ENCODE measurements at places on chromosomes 1 and 21. TPM values are rescaled to one million over a fixed set of nuclear protein-coding genes. Genes with fewer than 3 reads are reported as not detected.

NBPF4 gene
- not detected for total RNA-seq

GRCh38 chr21:35179990-35180540 lies 131.0 kb upstream of the RUNX1 start:
- DNase-seq, result no peak

GRCh38 chr21:39188521-39189139 lies 5.4 kb upstream of the PSMG1 start:
- DNase-seq, result no peak

DNA sequence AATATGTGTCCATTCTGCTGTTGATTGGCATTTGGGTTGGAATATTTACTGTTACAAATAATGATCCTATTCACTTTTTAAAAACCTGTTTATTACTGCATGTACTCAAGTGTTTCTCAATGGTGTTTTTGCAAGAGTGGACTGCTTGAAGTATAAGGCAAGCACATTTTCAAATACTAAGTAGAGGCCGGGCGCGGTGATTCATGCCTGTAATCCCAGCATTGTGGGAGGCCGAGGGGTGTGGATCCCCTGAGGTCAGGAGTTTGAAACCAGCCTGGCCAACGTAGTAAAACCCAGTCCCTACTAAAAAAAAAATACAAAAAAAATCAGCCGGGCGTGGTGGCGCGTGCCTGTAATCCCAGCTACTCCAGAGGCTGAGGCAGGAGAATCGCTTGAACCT lies 276.9 kb upstream of the ADGRL4 start:
- no peak for DNase-seq

FOXD3 gene
- total RNA-seq, result not detected

RIPPLY3 gene
- total RNA-seq, result not detected

DNA sequence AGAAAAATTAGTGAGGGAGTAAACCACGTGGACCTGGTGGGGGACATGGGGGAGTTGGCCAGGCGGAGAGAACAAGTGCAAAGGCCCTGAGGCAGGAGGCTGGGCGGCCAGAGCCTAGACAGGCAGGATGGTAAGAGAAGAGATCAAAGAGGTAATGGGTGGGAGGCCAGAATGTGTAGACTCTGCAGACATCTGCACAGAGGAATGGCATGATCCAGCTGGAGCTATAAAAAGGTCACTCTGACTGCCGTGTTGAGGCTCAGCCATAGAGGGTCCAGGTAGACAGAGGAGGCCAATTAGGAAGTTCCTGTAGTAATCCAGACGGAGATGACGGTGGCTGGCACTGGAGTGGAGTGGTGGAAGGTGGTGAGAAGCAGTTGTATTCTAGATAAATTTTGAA lies 3.6 kb downstream of the H6PD start:
- DNase-seq, result no peak

- no peak for DNase-seq
These were observed 139.4 kb upstream of the RAB4A start for GRCh38 chr1:229131243-229132105.

DNA sequence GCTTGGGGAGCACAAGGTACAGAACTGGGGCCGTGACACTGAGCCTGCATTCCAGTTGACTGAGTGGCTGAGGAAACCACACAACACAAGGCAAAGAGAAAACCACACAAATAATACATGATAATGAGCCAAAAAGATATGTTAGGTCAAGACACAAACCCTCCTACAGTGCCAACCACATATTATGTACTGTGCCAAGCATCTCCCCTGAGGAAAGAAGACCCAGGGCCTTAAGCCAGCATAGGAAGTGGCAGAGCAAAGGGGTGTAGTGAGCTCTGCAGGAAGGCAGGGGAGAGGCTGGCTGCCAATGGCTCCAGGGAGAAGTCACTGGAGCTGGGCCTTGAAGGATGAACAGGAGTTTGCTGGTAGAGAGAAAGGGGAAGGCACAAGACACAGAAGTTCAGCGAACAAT lies 28.2 kb downstream of the CTNNBIP1 start:
- no peak for DNase-seq

ACBD3 gene
- total RNA-seq, result 18.9 TPM

- DNase-seq, result no peak
These were observed 272.9 kb upstream of the CSF3R start for GRCh38 chr1:36755303-36756230.

DNA sequence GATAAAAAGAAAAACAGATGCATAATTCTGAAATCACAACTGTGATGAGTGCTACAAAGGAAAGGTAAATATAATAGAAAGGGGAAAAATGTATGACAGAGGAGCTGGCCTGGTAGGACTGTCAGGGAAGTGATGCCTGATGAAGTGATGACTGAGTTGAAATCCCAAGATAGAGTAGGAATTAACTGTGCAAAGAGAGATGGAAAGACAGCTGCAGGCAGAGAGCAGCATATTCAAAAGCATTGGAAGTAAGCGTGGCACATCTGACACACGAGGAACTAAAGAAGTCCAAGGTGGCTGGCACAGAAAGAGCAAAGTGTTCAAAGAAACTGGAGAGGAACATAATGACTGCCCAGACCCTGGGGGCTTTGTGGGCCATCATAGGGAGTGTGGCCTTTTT lies 121.6 kb upstream of the C1orf105 start:
- no peak for DNase-seq

UTP11 gene
- total RNA-seq, result 92.2 TPM

DNA sequence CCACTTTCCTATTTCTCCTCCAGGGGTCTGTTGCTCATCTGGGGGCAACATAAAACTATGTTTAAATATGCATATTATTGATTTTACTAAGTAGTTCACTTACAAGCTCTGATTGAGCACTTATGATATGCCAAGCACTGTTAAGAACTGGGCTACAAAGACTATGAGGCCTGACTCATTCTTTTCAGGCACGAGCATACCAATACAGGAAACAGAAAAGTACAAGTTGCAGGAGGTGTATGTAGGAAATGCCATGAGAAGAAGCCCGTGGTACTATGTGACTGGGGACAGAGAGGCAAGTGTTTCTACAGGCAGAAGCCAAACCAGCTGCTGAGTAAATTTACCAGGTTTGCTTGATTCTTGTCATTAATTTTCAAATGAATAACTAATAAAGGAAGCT lies 120.4 kb upstream of the PTGFR start:
- no peak for DNase-seq

Data from activated naive CD4-positive, alpha-beta T cell treated with anti-CD3 and anti-CD28 coated beads, Interleukin-2, amount 50 U/mL, for 72 hours (primary cell).